ENCODE measurements at places on chromosomes 16 and 17.

- DNase-seq: peak; percentile 84
Measured at GRCh38 chr17:63998050-63998720, at the start of gene PRR29. Gene PRR29 (plus strand): TSS chr17:63998351. CDS start chr17:63998365, 14 bp downstream.

- DNase-seq: peak; percentile 18
Measured at GRCh38 chr16:21302898-21303528, 24.9 kb upstream of the CRYM start.

GRCh38 chr16:84357191-84357651 lies 11.1 kb upstream of the ATP2C2 start:
- peak; percentile 56 for DNase-seq

DNA sequence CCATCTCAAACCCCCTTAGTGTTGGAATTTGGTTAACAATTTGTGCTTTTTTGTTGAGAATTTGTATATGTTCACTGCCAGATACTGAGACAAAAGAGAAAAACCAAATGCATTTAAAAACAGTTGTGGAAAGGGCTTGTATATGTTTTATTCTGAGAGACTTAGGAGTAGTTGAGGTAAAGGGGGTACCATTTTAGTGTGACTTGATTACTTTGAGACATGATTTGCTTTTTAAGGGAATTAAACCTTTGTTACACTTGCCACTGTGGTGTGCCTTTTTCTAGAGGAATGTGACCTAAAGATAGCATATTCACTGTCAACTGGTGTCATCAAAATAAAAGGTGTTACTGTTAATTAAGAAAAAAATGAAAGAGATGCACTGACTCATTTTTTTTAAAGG lies 4.5 kb downstream of the IGF2BP1 start:
- DNase-seq: no peak
